Activated T-helper 2 cell treated with anti-CD3 and anti-CD28 coated beads, Interferon-gamma antibody, Interleukin-2, Interleukin-4, amounts not matched to agents 10 μg/mL and 5 μg/mL and 100 μg/mL, durations not matched to agents 14 hours and 24 hours and 36 hours (primary cell): ENCODE measurements at places on chromosomes 11 and 22. TPM values are rescaled to one million over a fixed set of nuclear protein-coding genes. Genes with fewer than 3 reads are reported as not detected.

P4HA3 gene
- not detected in 2 replicates for total RNA-seq

- DNase-seq: peak; percentile 76
Observed at GRCh38 chr22:36470162-36470993, 11.1 kb downstream of the TXN2 start.

ACER3 gene
- total RNA-seq: 15.4 and 15.6 TPM in 2 replicates

LRRC74B gene
- total RNA-seq: 0.23 TPM in 1 of 2 replicates, not detected in the other

- no peak for DNase-seq
Observed at GRCh38 chr11:34212566-34212965, 107.1 kb downstream of the NAT10 start.

DNA sequence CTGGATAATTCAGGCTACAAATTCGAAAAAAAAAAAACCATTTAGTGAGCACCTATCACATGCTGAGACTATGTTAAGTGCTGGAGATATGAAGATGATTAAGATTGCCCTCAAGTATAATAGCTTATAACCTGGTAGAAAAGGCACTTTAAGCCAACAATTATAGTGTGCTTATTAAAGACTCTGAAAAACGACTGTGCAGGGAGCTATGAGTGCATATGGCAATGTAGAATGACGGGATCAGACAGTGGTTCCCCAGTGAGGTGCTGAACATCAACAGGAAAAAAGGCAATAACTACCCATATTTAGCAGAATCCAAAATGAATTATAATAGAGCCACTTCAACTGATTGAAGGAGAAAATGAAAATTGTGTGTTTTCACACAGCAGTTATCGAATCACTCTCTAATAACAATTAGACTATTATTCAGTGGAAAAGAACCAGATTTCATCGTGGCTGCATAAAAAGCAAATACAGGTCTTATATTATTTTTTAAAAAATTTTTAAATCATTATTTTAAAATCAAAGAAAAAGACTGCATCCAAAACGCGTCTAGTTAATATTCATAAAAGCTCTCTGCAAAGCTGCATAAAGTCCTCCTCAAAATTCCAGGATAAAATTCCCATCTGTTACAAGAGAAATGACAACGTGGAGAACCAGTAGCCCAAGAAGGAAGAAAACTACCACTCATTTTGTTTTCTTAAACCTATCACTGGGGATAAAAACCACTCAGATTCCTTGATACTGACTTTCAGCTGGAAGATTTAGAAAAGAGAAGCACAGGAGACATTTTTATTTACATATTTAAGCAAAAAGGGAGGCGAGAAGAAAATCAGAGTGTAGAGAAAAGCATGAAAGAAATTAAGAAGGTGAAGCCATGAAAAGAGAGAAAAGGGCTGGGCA lies 1.1 kb downstream of the MTMR2 start:
- no peak for DNase-seq

GRCh38 chr11:92685049-92685448 lies 284.4 kb upstream of the MTNR1B start:
- DNase-seq: no peak

DNAJB7 gene
- total RNA-seq: not detected in 2 replicates

GRCh38 chr11:20050551-20051333 lies 109.5 kb downstream of the DBX1 start:
- no peak for DNase-seq

THY1 gene
- total RNA-seq: 35.2 and 37.3 TPM in 2 replicates

- DNase-seq: no peak
Observed at GRCh38 chr11:58928107-58928499, 11.2 kb upstream of the GLYATL1 start.

DNA sequence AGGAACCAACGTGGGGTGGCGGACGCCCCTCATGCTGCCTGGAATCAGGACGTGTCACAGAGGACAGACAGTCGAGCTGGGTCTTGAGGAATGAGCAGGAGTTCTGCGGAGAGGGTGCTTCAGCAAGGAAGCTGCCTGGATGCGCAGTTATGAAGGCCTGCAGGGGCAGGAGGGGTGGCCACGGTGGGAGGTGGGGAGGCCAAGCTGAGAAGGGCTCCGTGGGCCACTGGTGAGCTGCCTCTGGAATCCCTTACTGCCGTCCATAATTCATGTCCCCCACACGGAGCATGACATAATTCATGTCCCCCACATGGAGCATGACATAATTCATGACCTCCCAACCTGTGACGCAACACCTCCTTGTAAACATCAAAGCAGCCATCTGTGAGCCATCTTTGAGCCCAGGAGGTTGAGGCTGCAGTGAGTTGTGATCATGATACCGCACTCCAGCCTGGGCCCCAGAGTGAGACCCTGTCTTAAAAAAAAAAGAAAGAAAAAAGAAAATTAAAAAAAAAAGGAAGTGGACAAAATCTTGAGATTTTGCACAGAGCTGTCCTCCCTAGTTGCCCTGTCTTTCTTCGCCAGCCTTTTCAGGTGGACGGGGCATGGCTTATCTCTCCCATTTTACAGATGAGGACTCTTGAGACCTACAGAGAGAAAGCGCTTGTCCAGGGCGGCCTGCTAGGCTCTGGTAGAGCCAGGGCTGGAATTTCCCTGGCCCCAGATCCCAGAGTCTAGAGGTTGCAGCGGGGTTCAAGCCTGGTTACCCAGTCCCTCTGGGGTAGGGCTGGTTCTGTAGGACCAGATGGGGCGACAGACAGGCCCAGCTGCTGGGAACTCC lies 24.3 kb upstream of the PICK1 start:
- no peak for DNase-seq

- DNase-seq: no peak
Observed at GRCh38 chr11:119000906-119001305, 3.0 kb downstream of the CENATAC start.

NLRX1 gene
- total RNA-seq: 26.4 and 31.6 TPM in 2 replicates

APOBEC3H gene
- 7.3 and 8.3 TPM in 2 replicates for total RNA-seq

DNA sequence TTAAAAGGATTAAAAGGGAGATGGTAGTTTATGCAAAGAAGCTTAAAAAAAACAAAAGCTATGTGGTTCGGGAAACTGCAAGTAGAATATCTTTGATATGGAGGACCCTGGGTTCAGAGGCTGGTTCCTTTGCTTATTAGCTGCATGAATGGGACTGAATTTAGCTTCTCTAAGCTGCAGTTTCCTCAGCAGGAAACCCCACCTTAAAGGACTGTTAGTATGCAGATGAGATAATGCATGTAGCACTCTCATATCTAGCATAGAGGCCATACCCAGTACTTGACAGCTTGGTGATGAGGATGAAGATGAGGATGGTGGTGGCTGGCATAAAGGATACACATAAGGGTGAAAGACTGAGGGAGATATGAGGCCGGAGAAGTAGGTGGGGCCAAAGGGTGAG lies 134.6 kb downstream of the RRAS2 start:
- no peak for DNase-seq

GRCh38 chr22:47659467-47660223 lies 897.2 kb downstream of the TBC1D22A start:
- DNase-seq: no peak

DNA sequence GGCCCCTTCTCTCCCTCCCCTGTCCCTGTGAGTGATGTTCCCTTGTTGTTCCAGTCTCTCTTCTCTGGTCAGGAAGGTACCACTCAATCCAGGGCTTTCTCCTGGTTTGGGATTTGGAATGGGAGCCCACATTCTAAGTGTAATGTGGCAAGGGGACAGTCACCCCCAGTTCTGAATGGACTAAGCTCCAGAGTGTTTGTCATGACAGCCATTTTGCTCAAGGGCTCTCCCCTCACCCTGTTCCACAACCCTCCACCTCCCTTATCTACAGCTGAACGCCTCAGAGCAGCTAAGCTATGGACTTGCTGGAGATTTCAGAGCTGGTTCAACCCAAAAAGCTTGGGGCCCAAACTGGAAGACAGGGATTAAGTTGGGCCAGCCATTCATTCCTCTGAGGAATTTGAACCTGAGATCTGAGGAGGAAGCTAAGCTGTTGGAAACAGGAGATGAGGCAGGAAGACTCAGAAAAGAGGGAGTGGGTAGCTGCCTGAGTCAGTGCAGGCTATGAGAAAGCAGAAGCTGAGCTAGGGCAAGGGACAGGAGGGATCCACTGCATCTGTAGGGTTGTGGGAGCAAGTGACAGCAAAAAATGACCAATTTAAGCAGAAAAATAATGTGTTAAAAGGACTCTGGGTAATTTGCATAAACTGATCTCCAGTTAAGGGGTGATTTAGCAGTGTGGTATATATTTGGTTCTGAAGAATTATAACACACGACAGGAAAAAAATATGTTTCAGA lies 22.9 kb upstream of the FCHSD2 start:
- DNase-seq: no peak

GRCh38 chr11:19790831-19791552 lies 78.4 kb downstream of the NAV2 start:
- DNase-seq: no peak

SLC25A1 gene
- 52.0 and 53.1 TPM in 2 replicates for total RNA-seq

GRCh38 chr11:23502826-23503225 lies 642.6 kb upstream of the CCDC179 start:
- DNase-seq: no peak

PDGFB gene
- total RNA-seq: 3.3 and 4.2 TPM in 2 replicates

SIDT2 gene
- 26.1 and 27.1 TPM in 2 replicates for total RNA-seq

ABCC8 gene
- total RNA-seq: 0.30 TPM in 1 of 2 replicates, not detected in the other

DMC1 gene
- 10.8 and 13.6 TPM in 2 replicates for total RNA-seq

- DNase-seq: no peak
Observed at GRCh38 chr22:21659864-21660525, 5.8 kb upstream of the PPIL2 start.

DNA sequence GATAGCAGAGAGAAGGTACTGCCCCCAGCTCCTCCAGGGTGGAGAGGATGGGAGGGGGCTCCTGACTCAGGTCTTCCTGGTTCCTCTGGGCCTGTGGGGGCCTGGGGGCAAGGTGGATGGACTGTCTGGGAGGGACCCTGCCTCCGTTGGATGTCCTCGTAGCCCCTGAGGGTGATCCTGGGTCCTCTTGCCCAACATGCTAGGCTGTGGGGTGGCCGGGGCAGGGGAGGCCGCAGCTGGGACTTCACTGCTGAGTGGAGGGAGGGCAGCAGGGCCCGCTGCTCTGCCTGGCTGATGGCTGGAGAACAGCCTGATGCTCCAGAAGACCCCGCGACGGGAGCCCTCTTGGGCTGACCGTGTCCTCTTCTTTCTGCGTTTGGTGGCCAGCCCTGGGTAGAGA lies 13.4 kb downstream of the FRMD8 start:
- no peak for DNase-seq

DNA sequence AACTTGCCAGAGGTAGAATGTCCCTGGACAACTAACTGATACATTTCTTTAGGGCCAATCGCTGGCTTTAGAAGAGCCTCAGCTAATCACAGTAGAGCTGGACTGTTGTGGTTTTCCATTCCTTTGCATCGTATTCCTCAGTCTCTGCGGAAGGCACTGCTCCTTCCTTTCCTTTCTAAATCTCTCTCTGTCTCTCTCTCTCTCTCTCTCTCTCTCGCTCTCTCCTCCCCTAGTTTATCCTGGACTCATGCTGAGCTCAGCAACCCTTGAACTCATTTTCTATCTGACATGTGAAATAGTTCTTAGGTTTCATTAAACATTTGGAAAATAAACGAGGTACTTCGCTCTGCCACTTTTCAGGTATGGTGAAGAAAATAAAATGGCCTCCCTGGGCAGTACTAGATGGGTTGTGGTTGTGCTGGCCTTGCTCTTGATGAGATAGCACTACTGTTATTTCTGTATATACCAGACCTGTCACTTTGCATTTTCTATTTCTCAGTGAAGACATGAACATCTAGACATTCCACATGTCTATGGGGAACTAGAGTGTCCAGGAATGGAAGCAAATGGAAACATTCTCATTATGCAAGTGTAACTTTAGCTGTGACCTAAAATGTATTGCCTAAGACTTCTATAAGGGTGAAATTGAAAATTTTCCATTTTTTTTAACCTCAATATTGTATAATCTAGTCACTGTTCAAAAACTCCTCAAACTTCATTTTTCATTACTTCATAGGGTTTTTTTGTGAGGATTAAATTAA lies 12.0 kb upstream of the SESN3 start:
- DNase-seq: no peak

CFAP68 gene
- 19.4 and 22.2 TPM in 2 replicates for total RNA-seq

GRCh38 chr22:33920197-33920540 lies at the start of gene LARGE1:
LARGE1 (minus strand) TSS chr22:33920476.
- no peak for DNase-seq

THAP12 gene
- total RNA-seq: 63.1 and 66.0 TPM in 2 replicates

ANGPTL5 gene
- total RNA-seq: not detected in 2 replicates

- no peak for DNase-seq
Observed at GRCh38 chr22:31556627-31557203, 60.4 kb downstream of the SFI1 start.

UBQLN3 gene
- not detected in 2 replicates for total RNA-seq

GRCh38 chr11:59158206-59159068 lies 13.5 kb upstream of the DTX4 start:
- peak; percentile 47 for DNase-seq

DNA sequence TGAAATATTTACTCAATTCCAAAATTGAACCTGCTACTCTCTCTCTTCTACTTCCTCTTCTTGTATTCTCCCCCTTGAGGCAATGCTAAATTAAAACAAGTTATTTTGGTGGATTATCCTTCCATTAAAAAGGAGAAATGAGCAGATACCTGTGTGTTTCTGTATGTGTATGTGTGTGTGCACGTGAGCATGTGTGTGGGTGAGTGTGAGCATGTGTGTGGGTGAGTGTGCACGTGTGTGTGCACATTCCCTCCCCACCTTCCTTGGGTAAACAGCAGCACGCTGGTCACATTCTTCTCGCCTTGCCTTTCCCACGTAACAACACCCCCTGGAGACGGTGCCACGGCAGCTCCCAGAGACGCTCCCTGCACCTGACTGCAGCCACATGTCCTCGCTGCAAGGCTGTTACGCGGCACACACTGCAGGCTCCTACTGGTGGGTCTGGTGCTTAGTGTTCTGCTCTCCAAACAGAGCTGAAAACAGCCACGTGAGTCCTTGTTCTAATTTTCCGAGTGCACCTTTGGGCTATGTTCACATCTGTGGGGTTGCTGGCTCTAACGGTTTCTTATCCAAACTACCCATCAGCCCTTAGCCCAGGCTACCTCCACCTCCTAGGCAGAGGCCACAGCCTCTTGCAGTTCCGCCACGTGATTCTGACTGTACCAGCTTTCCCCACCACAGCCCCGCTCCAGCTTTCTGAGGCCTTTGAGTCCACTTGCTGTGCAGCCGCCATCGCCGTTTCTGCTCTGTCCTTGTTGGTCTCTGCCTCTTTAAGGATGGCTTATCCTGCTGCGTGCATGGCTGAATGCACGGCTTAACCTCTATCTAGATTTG lies 123.4 kb downstream of the CTTN start:
- no peak for DNase-seq

- DNase-seq: no peak
Observed at GRCh38 chr22:48884324-48884723, 943.3 kb downstream of the BRD1 start.
